HT1080 (cell line): ENCODE measurements at places on chromosomes 5 and 9. TPM values are rescaled to one million over a fixed set of nuclear protein-coding genes. Genes with fewer than 3 reads are reported as not detected.

The NR4A3 gene
- 0.03 and 0.23 TPM in 2 replicates for total RNA-seq

DNA sequence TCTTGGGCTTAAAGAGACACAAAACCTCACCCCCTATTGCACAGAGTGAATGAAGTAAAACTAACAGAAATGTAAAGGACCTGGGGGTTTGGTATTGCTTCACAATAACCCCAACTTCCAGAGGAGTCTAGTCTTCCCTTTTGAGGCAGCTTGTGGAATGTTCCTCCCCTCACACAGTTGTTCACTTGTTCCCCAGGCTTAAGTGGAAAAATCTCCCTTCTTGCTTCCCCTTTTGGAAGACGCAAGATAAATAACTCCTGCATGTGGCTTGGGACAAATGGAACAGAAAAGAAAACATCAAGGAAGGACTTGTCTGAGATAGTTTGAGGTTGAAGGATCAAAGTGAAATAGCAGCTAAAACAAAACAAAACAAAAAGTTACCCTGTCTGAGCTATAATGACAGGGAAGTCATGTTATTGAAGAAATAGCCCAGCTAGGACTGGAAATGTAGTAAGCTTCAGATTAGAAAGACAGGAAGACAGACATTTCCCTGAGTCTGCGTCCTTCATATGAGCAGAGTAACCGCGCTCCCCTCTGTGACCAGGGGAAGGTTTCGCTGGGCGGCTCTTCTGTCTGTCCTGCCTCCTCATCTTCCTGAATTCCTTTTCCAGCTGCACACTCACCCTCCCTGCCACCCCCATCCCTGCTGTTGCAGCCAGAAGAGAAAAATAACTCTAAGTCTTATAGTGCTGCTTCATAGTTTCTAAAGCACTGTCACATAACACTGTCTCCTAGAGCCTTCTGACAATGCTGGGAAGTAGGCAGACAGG is 8.8 kb downstream of the SPARC start:
- no peak for DNase-seq

- peak; percentile 66 for DNase-seq
Observed at GRCh38 chr5:79235634-79236361, at the start of gene JMY. JMY (plus strand) TSS chr5:79236131; CDS start chr5:79236651, 520 bp downstream.

GRCh38 chr5:176740131-176740701 is 70.1 kb upstream of the UNC5A start:
- DNase-seq = no peak

GRCh38 chr9:129557192-129558036 is 63.5 kb downstream of the C9orf50 start:
- DNase-seq = peak; percentile 56

The FOXE1 gene
- total RNA-seq = not detected in 2 replicates

GRCh38 chr5:144941-145340 is 46.4 kb upstream of the LRRC14B start:
- DNase-seq = no peak

DNA sequence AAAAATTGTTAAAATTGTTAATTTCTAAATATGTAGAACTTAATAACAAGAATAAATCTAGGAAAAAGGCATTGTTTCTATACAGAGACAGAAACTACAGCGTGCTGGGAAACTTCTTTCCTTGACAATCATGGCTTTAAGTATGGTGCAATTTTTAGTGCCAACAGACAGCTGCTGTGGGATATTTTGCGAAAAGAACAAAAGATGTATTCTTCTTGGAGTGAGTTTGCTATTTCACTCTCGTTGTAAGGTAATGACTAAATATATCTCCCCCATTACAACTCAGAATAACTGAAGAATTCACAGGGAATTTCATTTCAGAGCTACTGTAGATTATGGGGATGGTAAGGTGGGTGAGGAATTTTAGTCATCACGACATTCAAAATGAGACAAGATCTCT is 2055.0 kb upstream of the ACO1 start:
- peak; percentile 23 for DNase-seq

DNA sequence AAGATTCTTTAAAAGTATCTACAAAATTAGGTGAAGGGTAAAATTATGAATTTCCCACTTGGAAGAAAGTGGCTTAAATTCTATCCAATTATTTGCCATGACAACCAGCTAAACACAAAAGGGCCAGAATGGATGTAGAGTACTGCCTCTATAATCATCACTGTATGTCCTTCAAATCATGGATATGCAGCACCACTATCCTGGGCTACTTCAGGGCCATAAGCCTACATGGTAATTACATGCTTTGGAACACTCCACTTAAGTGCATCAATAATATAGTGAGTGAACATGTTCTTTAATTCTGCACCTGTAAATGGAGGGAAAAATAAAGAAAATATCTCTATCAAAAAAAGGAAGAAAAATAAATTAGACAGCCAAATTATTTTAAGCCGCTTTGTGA is 575.2 kb downstream of the ISL1 start:
- DNase-seq = no peak

GRCh38 chr9:105515811-105516413 is 42.0 kb upstream of the FKTN start:
- DNase-seq = no peak

DNA sequence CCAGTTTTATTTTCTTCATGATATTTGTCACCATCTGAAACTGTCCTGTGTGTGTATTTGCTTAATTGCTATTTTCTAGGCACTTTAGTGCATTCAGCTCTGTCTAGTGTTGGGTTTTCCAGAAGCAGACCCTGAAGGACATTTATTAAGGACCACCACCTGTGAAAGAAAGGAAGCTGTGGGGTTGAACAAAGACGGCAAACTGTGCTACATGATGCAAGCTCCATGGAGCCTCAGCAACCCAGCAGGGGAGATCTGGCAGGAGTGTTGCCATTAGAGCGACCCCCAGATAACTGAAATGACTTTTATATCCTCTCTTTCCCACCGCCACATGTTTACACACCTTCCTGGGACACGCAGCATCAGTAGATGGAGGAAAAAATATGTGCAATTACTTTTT is 125.5 kb downstream of the GABRB2 start:
- no peak for DNase-seq
